ENCODE measurements at places on chromosomes 7 and 10.

- DNase-seq, result no peak
Measured at GRCh38 chr7:153616711-153617325, 435.4 kb upstream of the DPP6 start.

- DNase-seq, result no peak
Measured at GRCh38 chr10:23070913-23071218, 24.5 kb upstream of the MSRB2 start.

- no peak for DNase-seq
Measured at GRCh38 chr7:95871075-95871848, 98.9 kb downstream of the DYNC1I1 start.

DNA sequence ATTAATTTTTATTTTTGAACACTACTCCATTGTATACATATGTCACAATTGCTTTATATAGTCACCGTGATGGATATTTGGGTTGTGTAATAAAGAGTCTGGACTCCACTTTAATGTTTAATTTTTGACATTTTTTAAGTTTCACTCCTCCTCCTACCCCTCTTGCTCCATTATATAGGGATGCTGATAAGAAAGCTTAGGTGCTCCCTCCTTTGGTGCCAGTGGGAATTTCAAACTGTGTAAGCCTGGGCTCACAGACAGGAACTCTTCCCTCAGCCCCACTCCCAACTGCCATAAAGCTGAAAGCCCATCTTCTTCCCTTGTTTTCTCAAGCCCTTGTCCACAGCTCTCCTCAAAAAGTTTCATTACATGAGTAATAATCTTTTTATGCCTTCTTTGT, 47.6 kb downstream of the TWIST1 start:
- no peak for DNase-seq

DNA sequence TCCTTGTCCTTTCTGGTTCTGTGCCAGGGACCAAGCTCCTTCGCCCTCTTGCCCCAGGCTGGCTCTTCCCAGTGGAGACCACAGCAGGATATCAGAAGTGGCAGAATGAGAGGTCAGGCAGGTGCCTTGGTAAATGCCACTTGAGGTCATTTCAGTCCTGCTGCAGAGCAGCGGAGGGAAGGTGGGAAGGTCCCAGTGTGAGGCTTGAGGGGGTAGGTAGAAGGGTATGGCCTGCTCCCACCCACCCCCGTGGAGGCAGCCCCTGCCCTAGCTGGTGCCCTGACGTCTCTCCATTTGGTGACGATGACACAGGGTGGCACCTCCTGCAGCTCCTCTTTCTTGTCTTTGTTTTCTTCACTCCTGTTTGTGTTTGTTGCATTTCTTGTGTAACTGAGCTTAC, 538.8 kb downstream of the TCERG1L start:
- DNase-seq, result no peak

DNA sequence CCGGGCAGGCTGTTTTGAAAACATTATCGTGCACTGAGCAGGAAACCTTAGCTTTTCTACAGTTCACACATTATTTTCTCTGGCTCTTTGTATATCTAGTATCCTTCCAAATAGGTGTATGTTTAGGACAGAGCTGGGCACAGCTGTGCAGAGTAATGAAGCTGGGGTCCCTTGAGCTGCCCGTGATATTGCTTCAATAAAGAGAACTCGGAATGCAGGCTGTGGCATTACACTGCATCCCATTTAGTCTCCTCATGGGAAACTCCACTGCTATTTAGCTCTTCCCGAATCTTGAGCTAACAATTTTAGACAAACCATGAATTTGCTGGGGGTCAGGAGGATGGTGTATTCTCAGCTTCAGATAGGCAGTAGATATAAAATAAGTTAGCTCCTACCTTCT, 348.3 kb downstream of the ACTR3B start:
- no peak for DNase-seq

- DNase-seq, result no peak
Measured at GRCh38 chr7:3880228-3880987, 579.4 kb downstream of the SDK1 start.

DNA sequence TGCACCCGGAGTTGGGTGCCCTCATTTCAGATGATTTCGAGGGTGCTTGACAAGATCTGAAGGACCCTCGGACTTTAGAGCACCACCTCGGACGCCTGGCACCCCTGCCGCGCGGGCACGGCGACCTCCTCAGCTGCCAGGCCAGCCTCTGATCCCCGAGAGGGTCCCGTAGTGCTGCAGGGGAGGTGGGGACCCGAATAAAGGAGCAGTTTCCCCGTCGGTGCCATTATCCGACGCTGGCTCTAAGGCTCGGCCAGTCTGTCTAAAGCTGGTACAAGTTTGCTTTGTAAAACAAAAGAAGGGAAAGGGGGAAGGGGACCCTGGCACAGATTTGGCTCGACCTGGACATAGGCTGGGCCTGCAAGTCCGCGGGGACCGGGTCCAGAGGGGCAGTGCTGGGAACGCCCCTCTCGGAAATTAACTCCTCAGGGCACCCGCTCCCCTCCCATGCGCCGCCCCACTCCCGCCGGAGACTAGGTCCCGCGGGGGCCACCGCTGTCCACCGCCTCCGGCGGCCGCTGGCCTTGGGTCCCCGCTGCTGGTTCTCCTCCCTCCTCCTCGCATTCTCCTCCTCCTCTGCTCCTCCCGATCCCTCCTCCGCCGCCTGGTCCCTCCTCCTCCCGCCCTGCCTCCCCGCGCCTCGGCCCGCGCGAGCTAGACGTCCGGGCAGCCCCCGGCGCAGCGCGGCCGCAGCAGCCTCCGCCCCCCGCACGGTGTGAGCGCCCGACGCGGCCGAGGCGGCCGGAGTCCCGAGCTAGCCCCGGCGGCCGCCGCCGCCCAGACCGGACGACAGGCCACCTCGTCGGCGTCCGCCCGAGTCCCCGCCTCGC, at the start of gene EGFR:
EGFR (plus strand) TSS at position 657 of the 830 bp plus-strand sequence. CDS start 261 bp downstream, outside the sequence.
- no peak for DNase-seq

- DNase-seq, result no peak
Measured at GRCh38 chr7:119802147-119802546, 470.8 kb upstream of the KCND2 start.

DNA sequence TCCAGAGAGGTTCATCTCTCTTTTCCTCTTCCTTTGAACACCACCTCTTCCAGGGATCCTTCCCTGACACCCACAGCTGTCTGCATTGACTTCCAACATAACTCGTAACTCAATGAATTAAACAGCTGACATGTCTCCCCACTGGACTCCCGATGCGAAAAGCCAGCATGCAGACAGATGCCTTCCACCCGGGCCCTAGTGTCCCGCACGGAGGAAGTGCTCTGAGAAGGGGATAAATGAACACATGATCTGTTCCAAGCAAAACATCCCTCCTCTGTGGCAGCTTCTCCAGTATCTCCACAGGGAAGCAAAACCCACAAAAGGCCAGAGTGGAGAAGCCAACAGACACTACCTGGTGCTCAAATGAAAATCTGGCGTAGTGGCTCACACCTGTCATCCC, 28.3 kb downstream of the OGDHL start:
- no peak for DNase-seq

- no peak for DNase-seq
Measured at GRCh38 chr10:71144824-71145223, 67.5 kb upstream of the UNC5B start.

GRCh38 chr10:44056206-44056605, 328.7 kb downstream of the CXCL12 start:
- DNase-seq, result no peak
